Astrocyte (in vitro differentiated cells and primary cell): ENCODE measurements at places on chromosomes 3 and 15. TPM values are rescaled to one million over a fixed set of nuclear protein-coding genes. Genes with fewer than 3 reads are reported as not detected.

DNA sequence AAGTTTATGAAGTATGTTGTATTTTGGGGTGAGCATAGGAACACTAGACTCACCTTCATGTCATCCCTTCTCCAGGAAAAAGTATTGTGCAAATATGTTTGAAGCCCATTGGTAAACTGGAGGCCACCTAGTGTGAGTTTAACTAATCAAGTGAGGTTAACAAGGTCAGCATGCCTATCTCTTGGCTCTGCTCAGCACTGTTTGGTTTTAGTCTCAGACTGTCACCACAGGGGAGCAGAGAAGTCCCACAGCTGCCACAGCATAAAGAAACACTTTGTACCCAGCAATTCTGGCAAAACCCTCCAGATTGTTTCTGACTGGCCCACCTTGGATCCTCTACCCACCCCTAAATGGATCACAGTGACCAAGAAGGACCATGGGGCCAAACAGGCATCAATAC, 152.7 kb downstream of the FEZF2 start:
- DNase-seq, result no peak

The ONECUT1 gene
- 0.14 and 0.32 TPM in 2 replicates for total RNA-seq

- DNase-seq, result no peak
Observed at GRCh38 chr15:62792986-62793751, 249.4 kb upstream of the TPM1 start.

- peak; percentile 65 for DNase-seq
Observed at GRCh38 chr3:182028081-182028480, 316.4 kb downstream of the SOX2 start.

- peak; percentile 70 for DNase-seq
Observed at GRCh38 chr15:76576523-76577279, 240.1 kb downstream of the ISL2 start.

The CYP8B1 gene
- total RNA-seq, result not detected in 2 replicates

- DNase-seq, result peak; percentile 15
Observed at GRCh38 chr15:51051776-51052175, 42.9 kb downstream of the TNFAIP8L3 start.

The C3orf22 gene
- total RNA-seq, result not detected in 2 replicates

The NEDD4 gene
- total RNA-seq, result 45.1 and 55.4 TPM in 2 replicates

The C3orf80 gene
- 6.5 and 13.7 TPM in 2 replicates for total RNA-seq

DNA sequence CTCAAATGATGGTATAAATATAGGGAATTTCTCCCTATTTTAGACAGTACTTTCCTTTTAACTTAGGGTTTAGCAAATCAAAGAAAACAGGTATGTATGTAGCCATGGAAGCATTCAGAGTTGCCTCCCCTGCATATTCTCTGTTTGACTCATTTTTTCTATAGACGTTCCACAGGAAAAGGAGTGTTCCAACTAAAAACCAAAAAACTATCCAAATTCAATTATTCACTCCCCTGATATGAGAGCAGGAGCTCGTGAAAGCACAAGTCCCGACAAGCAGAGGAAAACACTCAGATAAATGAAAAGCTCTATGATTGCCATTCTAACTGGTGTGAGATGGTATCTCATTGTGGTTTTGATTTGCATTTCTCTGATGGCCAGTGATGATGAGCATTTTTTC, 119.5 kb downstream of the FRMD5 start:
- DNase-seq, result peak; percentile 89

The SLC9C1 gene
- total RNA-seq, result not detected in 2 replicates
